ENCODE measurements at places on chromosomes 6 and 20.

DNA sequence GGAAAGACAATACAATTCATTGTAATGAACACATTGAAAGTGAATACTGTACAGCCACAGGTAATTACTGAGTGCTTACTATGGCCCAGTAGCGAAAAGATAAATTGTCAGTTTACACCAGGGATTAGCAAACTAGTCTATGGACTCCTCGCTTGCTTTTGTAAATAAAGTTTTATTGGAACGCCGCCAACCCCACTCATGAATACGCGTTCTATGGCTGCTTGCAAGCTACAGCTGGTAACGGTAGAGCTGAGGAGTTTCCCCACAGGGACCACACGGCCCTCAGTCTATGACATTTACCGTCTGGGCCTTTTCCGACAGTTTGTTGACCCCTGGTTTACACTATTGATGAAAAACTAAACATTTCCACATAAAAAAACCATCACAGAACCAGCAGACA, 24.2 kb downstream of the LAMA5 start:
- no peak for DNase-seq

DNA sequence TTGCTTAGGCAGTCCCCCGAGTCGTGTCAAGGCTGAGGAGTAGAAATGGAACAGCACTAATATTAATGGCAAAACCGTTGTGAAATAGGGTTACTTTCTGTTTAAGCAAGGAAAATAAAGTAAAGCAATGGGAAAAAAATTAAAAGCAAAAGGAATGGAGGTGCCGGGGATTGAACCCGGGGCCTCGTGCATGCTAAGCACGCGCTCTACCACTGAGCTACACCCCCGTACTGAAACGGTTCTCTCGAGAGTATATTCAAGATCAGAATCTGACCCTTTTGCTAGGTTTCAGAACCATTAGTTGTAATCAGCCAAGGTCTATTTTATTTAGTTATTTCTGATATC, 85.5 kb downstream of the TRIM27 start:
- peak; percentile 81 for DNase-seq

GRCh38 chr6:1952740-1953360, 292.6 kb downstream of the GMDS start:
- DNase-seq = no peak

- no peak for DNase-seq
These were observed 155.4 kb downstream of the RFPL4B start for GRCh38 chr6:112502351-112503090.

DNA sequence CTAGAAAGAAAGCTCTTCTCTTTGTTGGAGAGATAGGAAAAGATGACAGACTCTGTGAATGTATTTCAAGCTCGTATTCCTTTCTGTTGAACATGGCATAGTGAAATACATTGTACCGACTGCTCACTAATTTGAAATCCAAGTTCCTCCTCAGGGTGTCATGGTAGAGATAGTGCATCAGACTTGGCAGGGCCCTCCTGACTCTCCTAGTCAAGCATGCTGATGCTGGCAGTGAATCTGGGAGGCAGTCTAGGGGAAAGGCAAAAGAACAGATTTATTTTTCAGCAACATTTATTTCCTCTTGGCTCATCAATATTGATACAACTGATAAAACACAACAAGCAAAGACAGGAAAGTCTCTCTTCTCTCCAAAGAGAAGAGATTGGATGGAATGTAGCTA, 356.3 kb upstream of the IRAK1BP1 start:
- DNase-seq = no peak

Measured in OCI-LY7 (cell line).